G401 (cell line): ENCODE measurements at places on chromosomes 4 and X.

DNA sequence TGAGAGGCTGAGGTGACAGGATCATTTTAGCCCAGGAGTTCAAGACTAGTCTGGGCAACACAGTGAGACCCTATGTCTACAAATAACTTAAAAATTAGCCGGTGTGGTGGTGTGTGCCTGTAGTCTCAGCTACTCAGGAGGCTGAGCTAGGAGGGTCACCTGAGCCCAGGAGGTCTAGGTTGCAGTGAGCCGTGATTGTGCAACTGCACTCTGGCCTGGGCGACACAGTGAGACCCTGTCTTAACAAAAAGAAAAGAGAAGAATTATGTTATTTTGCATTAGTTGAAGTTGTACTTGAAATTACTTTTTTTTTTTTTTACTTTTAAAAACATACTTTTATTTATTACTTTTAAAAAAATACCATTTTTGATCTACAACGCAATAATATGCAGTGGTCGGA, 21.8 kb upstream of the TADA2B start:
- DNase-seq, result no peak

DNA sequence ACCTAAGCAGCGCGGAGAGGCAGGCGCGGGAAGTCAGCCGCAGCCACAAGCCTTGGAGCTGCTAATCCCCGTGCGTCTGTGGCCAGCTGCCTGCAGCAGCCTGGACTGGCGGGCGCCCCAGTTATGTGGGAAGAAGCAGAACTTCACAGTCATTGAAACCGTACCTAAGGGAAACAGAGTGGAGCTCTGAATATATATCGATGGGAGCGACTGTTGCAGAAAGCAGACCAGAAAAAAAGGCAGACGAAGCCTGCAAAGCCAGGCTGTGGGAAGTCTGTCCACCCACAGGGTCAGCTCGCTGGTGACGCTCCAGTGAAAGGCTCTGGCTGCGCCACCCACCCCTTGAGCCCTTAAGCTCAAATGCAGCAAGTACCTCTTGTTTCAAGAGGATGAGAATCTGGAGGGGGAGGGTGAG, 24.7 kb downstream of the KCNE5 start:
- no peak for DNase-seq

DNA sequence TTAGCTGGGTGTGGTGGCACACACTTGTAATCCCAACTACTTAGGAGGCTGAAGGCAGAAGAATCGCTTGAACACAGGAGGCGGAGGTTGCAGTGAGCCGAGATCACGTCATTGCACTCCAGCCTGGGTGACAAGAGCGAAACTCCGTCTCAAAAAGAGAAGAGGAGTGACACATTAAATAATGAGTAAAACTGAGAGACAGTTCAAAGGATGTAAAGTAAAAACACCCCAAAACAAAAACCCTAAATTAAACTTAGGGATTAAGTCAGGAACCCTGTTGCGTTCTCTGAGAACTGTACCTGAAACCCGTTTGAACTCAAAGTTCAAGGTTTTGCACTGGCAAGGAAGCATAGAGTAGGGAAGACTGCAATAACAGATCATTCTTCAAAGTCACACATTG, 141.7 kb downstream of the BRWD3 start:
- DNase-seq, result no peak

DNA sequence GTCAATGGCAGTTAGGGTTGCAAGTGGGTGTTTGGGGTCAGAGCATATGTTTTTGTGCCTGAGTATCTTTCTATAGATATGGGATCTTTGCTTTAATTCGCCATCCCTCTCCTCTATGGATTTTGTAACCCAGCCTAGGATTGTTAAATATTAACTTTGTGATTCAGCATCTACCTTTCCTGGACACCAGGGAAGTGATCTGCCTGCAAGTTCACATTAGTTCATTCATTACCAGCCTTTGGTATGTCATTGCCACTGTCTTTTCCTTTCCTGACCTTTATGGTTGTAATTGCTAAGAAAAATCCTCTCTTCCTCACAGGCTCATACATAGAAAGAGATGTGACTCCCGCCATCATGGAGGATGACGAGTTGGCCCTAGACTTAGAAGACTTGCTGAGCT, 73.8 kb downstream of the KIT start:
- DNase-seq, result no peak

GRCh38 chr4:146976145-146976544, 30.5 kb upstream of the TTC29 start:
- peak; percentile 29 for DNase-seq

DNA sequence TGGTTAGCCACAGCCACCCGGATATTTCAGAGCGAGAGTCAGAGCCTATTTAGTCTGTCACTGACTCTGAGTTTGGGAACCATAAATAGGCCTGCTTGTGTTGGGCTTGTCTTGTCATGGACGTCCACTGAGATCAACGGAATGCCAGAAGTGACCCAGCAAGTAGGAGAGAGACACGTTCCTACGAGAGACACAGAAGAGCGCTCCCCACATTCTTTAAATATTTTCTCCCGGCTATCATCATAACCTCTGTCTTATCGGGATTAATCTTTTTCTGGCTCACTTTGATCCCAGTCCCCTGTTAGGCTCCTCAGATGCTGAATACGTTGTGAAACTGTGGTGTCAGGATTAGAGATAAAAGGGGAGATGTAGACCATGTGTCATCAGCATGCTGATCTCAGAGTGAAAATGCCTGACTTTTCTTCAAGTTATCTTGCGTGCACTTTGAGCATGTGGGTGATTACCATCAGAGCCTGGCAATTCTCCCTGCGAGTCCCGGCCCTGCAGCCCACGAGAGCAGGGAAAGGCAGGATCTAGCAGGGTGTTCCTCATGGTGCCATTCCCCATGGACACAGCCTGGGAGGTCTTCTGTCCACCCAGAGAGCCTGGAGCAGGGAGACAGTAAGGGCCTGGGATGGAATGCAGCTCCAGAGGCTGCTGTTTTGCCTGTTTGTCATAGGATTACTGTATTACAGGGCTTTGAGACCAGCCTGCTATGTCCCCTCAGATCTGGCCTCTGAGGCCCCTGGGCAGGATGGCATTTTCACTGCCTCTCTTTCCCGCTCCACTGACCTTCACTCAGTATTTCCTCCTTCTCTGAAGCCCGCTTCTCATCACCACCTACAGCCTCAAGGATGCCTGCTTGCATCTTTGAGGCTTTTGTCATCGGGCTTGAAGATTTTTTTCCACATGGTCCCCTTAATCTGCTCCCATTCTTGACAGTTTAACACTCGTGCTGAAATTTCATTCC, 2.8 kb upstream of the TENM3 start:
- no peak for DNase-seq

- DNase-seq, result no peak
Observed at GRCh38 chrX:13188731-13189309, 131.0 kb downstream of the ATXN3L start.

DNA sequence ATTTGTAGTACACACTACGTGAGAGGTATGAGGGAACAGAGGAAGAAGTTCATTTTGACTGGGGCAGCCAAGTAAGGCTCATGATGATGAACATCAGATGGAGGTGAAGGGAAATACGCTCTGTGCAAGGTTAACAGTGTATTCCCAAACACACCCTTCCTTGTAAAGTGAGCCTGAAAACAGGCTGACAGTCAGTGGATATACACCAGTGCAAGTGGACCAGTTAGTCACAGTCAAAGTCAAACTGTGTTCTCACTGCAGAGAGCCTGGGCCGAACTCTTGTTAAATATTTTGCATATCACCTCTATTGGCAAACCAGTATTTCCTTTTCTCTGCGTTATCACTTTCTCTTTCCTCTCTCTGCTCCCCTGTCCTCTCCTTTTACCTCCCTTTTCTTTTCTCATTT, 23.4 kb upstream of the RHOH start:
- no peak for DNase-seq

DNA sequence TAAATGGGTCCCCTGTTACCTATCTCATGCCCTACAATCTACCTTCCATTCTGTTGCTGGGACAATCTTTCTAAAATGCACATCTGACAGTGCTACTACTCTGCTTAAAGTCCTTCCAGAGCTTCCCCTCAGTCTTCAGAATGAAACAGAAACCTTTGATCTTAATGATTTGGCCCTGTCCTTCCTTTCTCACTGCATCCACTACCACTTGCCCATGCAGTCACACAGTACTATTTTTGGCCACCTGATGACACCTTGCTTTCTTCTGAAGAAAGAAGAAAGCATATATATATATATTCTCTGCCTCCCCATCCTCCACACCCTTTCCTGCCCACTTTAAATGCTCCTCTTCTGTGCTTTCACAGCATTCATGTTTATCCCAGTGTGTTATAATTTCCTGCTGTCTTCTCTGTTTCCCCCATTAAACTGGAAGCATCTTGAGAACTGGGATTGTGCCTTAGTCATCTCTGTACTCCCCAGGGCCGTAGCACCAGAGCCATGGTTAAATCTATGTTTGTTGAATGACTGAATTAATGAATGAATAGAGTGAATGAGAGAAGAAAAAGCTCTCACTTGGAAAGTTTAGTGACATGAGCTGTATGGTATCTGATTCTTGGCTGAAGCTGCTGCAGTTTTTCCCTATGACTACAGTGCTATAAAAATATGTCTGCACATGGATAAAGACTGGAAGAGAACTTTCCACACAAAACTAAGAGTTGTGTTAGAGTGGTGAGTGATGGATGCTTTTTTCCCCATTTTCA, 56.2 kb downstream of the RTL9 start:
- no peak for DNase-seq

GRCh38 chr4:159360549-159360948, 257.7 kb downstream of the RAPGEF2 start:
- no peak for DNase-seq

DNA sequence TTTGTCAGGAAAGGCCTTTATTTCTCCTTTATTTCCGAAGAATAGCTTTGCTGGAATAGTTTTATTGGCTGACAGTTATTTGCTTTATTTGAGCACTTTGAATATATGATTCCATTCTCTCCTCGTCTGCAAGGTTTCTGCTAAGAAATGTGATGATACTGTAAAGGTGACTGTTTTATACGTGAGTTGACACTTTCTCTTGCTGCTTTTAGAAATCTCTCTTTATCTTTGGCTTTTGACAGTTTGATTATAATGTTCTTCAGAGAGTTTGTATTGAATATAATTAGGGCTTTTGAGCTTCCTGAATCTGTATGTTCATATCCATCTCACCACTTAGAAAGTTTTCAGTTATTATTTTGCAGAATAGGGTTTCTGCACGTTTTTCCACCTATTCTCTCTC, 1003.7 kb upstream of the SLIT2 start:
- DNase-seq, result no peak

DNA sequence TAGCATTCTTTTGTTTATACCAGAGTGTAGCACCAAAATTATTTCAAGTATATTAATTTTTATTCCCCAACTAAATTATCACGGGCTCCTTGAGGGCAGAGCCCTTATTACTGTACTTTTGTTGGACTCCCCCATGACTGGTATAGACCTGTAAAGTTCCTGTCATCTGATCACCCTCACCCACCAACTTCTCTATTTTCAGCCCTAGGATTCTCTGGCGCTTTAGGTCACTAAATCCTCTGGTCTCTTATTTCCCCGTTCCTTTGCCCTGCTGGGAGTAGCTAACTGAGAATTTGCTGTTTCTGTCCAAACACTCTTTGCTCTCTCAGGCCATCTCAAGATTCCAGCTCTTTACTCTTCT, 3.2 kb upstream of the XKRX start:
- no peak for DNase-seq

DNA sequence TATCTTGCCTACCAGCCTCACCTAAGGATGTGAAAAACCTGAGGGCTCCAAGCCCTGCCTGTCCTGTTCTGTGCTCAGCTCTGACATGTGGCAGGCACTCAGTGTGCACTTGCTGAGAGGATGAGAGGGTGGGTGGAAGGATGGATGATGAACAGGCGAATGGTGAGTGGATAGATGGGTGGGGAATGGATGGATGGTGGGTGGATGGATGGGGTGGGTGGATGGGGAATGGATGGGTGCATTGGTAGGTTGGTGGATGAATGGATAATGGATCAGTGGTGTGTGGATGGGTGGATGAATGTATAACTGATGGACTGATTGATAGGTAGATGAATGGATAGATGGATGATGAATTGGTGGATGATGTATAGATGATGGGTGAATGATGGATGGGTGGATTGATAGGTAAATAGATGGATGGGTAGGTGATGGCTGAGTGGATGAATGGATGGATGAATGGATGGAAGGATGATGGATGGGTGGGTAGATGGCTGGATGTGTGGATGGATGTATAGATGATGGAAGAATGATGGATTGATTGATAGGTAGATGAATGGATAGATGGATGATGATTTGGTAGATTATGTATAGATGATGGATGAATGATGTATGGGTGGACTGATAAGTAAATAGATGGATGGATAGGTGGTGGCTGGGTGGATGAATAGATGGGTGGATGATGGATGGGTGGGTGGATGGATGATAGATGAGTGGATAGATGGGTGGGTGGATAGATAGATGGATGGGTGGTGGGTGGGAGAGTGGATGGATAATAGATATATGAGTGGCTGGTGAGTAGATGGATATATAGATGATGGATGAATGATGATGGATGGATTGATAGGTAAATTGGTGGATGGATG, 69.3 kb upstream of the NKX1-1 start:
- DNase-seq, result no peak

- no peak for DNase-seq
Observed at GRCh38 chrX:132837126-132837525, 121.3 kb downstream of the HS6ST2 start.

GRCh38 chr4:18209448-18209847, 187.9 kb upstream of the LCORL start:
- DNase-seq, result no peak

GRCh38 chrX:44042116-44042515, 68.9 kb upstream of the NDP start:
- no peak for DNase-seq

DNA sequence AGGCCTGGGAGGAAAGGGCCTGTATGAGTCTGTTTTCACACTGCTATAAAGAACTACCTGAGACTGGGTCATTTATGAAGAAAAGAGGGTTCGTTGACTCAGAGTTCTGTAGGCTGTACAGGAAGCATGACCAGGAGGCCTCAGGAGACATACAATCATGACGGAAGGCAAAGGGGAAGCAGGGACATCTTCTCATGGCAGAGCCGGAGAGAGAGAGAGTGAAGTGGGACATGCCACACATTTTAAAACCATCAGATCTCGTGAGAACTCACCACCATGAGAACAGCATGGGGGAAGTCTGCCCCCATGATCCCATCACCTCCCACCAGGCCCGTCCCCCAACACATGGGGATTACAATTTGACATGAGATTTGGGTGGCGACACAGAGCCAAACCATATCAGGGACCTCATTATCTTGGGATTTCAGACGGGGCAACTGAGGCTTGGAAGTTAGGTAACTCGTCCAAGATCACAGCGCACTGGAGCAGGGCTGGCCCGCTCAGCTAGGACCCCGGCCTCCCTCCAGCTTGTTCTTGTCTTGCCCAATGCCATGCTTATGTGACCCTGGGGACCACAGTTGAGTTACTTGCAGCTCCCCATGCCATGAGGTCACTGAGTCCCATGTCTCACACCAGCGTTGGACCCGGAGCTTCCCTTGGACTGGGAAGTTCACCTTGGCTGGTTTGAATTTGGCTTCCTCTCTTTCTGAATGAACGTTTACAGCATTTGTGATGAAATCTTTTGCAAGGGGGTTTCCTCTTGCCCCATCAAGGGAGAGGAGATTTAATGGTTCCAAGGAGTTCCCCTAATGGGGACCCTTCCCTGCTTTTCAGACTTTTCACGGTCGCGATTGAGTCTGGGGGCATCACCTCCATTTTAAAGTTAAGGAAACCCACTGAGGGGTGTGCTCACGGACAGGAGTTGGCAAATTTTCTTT, 18.1 kb downstream of the HTRA3 start:
- DNase-seq, result no peak
